ENCODE measurements at places on chromosomes 3 and 15. TPM values are rescaled to one million over a fixed set of nuclear protein-coding genes. Genes with fewer than 3 reads are reported as not detected.

Gene C3orf20
- not detected for total RNA-seq

Gene SERP1
- total RNA-seq, result 97.2 TPM

Gene SLC28A1
- total RNA-seq, result under 0.01 TPM

Gene TUSC7
- total RNA-seq, result not detected

Gene LRRN1
- total RNA-seq, result not detected

Gene EPB42
- not detected for total RNA-seq

Gene CNTN6
- total RNA-seq, result not detected

Gene HMCES
- total RNA-seq, result 25.4 TPM

Gene BBX
- 30.3 TPM for total RNA-seq

Gene CEP19
- total RNA-seq, result 5.6 TPM

Gene LIPH
- total RNA-seq, result 0.13 TPM

Gene RETNLB
- total RNA-seq, result not detected

Gene CASR
- not detected for total RNA-seq

Gene DPPA2
- total RNA-seq, result not detected

Gene ATP13A4
- 0.13 TPM for total RNA-seq

Gene ERC2
- total RNA-seq, result 1.1 TPM

Gene ARPP21
- total RNA-seq, result not detected

Gene SKOR1
- under 0.01 TPM for total RNA-seq

Gene PPM1L
- total RNA-seq, result 0.51 TPM

Gene CD276
- 33.1 TPM for total RNA-seq
